ENCODE measurements at places on chromosomes 1 and 21.

GRCh38 chr1:72140222-72140621, 142.1 kb downstream of the NEGR1 start:
- H3K36me3 ChIP-seq: no peaks in the 10 kb centered on the region
- DNase-seq: no peak
- no peak overlapping the region for H3K27ac ChIP-seq
- no peak overlapping the region for H3K4me3 ChIP-seq

DNA sequence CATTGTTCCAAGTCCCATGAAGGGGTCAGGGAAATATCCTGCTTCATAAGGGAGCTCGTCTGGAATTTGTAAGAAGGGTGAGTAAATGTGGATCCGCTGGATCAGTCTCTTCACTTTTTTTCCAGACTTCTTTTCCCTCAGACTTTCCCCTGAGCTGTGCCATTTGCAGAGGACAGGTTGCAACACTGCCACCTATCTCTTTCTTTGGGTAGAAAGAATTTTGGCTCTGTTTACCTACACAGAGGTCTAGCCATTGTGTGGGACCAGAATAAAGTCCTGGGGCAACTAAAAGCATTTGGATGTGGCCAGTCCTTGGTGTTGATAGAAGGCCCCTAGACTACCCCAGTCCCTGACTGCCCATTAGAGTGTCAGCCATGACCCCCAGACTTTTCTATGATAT, 1146.7 kb upstream of the PRMT6 start:
- H3K4me1 ChIP-seq: no peaks in the 10 kb centered on the region
- no peak for DNase-seq
- H3K36me3 ChIP-seq: no peaks in the 10 kb centered on the region
- H3K27me3 ChIP-seq: no peaks in the 10 kb centered on the region
- H3K4me3 ChIP-seq: no peak overlapping the region

- no peak overlapping the region for H3K4me3 ChIP-seq
- H3K4me1 ChIP-seq: no peaks in the 10 kb centered on the region
These were observed 248.4 kb downstream of the DENND1B start for GRCh38 chr1:197526736-197527371.

GRCh38 chr1:7389906-7390603, 381.0 kb upstream of the VAMP3 start:
- no peak for DNase-seq
- H3K36me3 ChIP-seq: no peaks in the 10 kb centered on the region

DNA sequence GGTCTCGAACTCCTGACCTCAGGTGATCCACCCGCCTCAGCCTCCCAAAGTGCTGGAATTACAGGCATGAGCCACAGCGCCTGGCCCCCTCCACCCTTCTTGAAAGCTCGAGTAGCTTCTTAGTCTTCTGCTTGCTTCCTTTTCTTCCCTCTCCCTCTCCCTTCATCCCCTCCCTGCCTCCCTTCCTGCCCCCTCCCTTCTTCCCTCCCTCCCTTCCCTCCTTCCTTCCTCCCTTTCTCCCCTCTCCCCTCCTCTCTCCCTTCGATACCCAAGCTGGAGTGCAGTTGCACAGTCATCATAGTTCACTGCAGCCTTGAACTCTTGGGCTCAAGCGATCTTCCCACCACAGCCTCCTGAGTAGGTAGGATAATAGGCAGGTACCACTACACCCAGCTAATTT, 11.8 kb downstream of the KHDRBS1 start:
- no peak overlapping the region for H3K27ac ChIP-seq
- H3K4me1 ChIP-seq: peaks cover 4% of the 10 kb centered on the region
- H3K27me3 ChIP-seq: no peaks in the 10 kb centered on the region
- H3K4me3 ChIP-seq: no peak overlapping the region

DNA sequence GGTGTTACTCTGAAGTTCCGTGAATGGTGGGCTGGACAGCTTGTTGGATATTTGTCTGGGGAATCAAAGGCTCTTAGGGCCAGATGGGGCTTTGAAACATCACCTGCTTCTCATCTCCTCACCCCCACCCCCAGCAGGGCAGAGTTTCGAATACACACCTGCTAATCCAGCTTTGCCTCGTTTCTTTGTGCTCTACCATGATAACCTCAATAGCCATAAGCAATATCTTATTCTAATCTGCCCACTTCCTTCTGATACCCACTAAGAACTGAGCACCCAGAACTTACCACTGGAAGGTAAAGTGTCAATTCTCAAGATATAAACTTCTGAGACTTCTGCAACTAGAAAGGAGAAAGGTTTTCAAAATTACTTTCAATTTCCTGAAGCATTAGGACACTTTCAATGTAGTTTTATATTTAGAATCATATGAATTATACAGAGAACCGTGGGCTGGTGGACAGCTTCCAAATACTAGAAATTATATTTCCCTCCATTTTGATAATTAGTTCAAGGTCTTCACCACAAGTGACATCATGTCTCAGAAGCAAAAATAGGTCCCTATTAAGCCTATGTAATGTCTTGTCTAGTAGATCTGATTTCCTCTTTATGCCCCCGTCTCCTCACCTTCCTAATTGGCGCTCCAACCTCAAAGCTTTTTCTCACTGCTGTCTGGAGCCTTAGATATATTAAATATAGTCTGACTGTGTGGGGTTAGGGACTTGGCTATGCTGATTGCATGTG, 64.4 kb upstream of the NEK2 start:
- H3K27ac ChIP-seq: no peak overlapping the region
- peaks cover 21% of the 10 kb centered on the region for H3K4me1 ChIP-seq
- no peaks in the 10 kb centered on the region for H3K36me3 ChIP-seq
- H3K4me3 ChIP-seq: no peak overlapping the region
- no peak for DNase-seq

DNA sequence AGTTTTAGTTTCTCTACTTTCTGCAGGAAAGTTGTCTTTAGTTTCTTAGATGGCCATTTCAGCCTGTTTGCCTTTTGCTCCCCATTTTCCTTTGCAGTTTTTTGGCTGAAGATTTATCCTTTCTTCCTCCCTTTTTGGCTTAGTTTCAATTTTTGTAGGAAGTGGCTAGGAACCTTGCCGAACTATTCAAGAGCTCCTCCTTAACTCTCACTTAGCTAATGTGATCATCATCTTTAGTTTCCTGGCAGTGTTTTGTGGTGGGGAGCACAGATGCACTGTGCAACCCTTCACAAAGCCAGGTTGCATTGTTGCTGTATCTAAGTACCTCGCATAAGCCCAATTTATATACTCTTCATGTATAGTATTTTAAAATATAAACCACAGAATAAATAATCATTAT, 28.8 kb upstream of the CCDC181 start:
- no peak for DNase-seq
- H3K36me3 ChIP-seq: no peaks in the 10 kb centered on the region
- no peaks in the 10 kb centered on the region for H3K27me3 ChIP-seq
- H3K4me3 ChIP-seq: no peak overlapping the region
- peaks cover 4% of the 10 kb centered on the region for H3K4me1 ChIP-seq

DNA sequence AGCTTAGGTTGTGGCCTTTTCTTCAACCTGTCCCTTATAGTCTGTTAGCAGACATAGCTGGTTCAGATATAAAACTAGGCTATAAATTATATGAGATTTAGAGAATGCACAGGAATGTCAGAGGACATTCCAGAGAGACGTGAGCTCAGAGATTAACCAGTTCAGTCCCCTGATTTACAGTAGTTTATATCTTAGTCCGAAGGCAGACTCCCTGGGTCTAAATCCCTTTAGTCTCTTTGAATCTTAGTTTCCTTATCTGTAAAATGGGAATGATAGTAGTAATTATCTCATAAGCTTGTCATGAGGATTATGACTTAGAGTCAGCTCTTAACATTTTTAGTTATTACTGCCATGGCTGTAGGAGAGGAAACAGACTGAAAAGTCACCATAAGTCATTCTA, 45.5 kb upstream of the PLXNA2 start:
- H3K4me3 ChIP-seq: no peak overlapping the region
- no peaks in the 10 kb centered on the region for H3K4me1 ChIP-seq
- DNase-seq: no peak
- H3K27ac ChIP-seq: no peak overlapping the region
- H3K36me3 ChIP-seq: no peaks in the 10 kb centered on the region

GRCh38 chr1:226154593-226154992, 31.9 kb downstream of the ACBD3 start:
- H3K27me3 ChIP-seq: no peaks in the 10 kb centered on the region
- no peak overlapping the region for H3K4me3 ChIP-seq
- DNase-seq: no peak
- peaks cover 70% of the 10 kb centered on the region for H3K36me3 ChIP-seq
- no peaks in the 10 kb centered on the region for H3K4me1 ChIP-seq

DNA sequence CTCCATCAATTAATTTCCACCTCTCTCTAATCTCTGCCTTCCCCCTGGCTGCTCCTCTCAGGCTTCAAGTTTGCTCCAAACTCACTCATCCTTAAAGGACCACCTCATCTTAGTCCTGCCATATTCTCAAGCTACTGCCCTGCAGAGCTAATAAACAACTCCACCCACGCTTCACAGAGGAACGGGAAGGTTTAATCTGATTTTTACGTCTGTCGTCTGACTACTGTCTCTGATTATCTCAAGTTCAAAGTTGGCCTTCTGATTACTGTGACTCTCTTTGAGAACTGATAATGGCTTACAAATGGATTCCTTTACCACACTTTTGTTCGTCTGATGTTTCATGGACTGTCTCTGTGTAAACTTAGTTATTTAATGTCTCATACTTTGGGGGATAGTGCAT, 7.6 kb upstream of the CPT2 start:
- no peak overlapping the region for H3K4me3 ChIP-seq
- no peak for DNase-seq
- H3K36me3 ChIP-seq: no peaks in the 10 kb centered on the region
- H3K4me1 ChIP-seq: no peaks in the 10 kb centered on the region

- H3K36me3 ChIP-seq: no peaks in the 10 kb centered on the region
- peaks cover 6% of the 10 kb centered on the region for H3K4me1 ChIP-seq
- peaks cover 3% of the 10 kb centered on the region for H3K27me3 ChIP-seq
- H3K27ac ChIP-seq: no peak overlapping the region
- no peak overlapping the region for H3K4me3 ChIP-seq
These were observed 1.2 kb upstream of the TFF1 start for GRCh38 chr21:42367367-42368165.

- no peaks in the 10 kb centered on the region for H3K27me3 ChIP-seq
- DNase-seq: no peak
- no peak overlapping the region for H3K4me3 ChIP-seq
- no peak overlapping the region for H3K27ac ChIP-seq
- no peaks in the 10 kb centered on the region for H3K36me3 ChIP-seq
- H3K4me1 ChIP-seq: no peaks in the 10 kb centered on the region
These were observed 329.3 kb upstream of the NR5A2 start for GRCh38 chr1:199698222-199698621.

DNA sequence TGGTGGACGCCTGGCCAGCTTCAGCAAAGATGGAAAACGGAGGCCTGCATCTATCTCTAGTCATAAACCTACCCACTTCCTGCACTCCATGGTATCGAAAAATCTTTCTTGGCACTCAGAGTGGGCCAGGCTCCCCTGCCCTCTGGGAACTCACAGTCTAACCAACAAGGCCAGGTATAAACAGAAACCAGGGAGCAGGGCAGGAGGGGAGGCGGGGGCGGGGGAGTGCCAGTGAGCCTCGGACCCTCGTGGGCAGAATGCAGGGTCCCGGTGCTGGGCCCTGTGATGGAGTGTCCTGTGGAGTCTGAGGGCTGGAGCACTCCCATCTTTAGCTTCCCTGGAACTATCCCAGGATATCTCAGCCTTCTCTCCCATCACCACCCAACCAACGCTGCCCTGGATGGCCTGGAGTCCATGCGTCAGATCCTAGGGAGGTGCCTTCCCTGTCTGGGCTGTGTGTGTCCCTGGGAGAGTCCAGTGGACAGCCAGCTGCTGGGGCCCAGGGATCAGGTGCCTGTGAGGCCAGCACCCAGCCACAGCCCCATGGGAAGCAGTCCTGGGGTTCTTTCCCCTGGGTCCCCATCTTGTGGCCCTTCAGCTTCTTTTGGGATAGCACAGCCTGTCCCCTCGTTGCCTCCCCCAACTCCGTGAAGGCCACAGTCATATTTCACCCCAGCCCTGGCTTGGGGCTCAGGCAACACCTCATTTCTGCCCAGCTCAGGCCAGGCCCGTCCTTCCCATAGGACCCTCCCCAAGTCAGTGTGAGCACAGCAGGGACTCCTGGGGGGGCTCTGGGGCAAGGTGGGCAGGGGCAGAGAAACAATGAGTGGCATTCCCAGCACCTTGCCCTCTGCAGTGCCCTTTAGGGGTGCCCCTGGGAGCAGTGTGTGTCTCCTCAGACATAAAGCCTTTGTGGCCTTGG, 1.1 kb upstream of the EPS8L3 start:
- H3K4me3 ChIP-seq: no peak overlapping the region
- no peaks in the 10 kb centered on the region for H3K27me3 ChIP-seq
- H3K36me3 ChIP-seq: no peaks in the 10 kb centered on the region

DNA sequence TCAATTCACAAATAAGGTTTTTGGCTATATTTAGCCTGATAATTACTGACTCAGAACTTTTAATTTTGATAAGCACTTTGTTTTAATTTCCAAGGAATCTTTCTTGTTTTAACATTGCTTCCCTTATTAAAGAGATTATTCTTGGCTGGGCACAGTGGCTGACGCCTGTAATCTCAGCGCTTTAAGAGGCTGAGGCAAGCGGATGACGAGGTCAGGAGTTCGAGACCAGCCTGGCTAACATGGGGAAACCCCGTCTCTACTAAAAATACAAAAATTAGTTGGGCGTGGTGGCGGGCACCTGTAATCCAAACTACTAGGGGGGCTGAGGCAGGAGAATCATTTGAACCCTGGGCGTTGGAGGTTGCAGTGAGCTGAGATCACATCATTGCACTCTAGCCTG, 13.8 kb downstream of the ALG14 start:
- H3K4me3 ChIP-seq: no peak overlapping the region
- no peak for DNase-seq
- no peaks in the 10 kb centered on the region for H3K4me1 ChIP-seq
- H3K27me3 ChIP-seq: no peaks in the 10 kb centered on the region

GRCh38 chr1:15198684-15199083, 45.1 kb downstream of the TMEM51 start:
- H3K4me3 ChIP-seq: no peak overlapping the region
- H3K27ac ChIP-seq: no peak overlapping the region
- H3K36me3 ChIP-seq: no peaks in the 10 kb centered on the region
- H3K27me3 ChIP-seq: no peaks in the 10 kb centered on the region
- H3K4me1 ChIP-seq: no peaks in the 10 kb centered on the region

DNA sequence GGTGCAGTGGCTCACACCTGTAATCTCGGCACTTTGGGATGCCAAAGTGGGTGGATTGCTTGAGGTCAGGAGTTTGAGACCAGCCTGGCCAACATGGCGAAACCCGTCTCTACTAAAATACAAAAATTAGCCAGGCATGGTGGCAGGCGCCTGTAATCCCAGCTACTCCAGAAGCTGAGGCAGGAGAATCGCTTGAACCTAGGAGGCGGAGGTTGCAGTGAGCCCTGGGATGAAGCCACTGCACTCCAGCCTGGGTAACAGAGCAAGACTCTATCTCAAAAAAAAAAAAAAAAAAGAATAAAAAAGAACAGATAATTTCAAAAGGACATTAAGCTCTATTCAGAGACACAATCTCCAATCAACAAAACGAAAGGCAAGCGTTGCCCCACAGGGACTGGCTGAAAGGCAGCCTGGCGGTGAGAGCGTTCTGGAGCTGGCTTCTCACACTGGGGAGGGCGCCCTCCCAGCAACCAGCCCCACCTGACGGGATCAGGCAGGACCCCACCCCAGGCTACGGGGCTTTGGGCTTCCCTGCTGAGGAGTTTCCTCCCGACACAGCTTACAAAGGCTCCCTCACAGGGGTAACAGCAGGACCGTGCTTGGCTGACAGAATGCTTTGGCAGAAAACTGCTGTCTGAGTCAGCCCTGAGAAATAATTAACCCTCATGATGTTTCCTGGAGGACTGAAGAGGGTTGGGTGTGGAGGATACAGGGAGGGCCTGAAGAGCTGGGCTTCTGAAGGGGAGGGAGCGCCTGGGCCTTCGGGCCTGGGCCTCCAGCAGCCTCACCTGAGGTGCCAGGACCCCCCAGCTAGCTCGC, 31.1 kb upstream of the SRP9 start:
- no peak overlapping the region for H3K27ac ChIP-seq
- no peak overlapping the region for H3K4me3 ChIP-seq
- H3K4me1 ChIP-seq: no peaks in the 10 kb centered on the region
- DNase-seq: no peak
- no peaks in the 10 kb centered on the region for H3K36me3 ChIP-seq
